NCI-H1930 (cell line): ENCODE measurements at places on chromosomes 7 and 10.

- DNase-seq = no peak
Measured at GRCh38 chr7:94295850-94296249, 98.8 kb upstream of the COL1A2 start.

GRCh38 chr7:158419238-158419785 is 168.3 kb downstream of the PTPRN2 start:
- no peak for DNase-seq

DNA sequence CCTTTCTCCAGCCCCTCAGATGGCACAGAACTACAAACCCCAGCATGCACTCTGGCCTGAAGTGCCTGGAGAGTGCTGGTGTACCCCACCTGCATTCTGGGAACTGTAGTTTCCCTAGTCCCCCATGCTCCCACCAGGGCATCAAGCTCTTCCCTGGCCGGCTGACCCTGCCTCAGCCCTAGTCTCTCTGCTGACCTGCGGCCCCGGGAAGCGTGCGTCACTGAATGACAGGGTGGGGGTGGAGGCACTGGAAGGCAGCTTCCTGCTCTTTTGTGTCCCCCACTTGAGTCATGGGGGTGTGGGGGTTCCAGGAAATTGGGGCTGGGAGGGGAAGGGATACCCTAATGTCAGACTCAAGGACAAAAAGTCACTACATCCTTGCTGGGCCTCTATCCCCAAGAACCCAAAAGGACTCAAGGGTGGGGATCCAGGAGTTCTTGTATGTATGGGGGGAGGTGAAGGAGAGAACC is 2.1 kb downstream of the NOS3 start:
- DNase-seq = peak; percentile 60

DNA sequence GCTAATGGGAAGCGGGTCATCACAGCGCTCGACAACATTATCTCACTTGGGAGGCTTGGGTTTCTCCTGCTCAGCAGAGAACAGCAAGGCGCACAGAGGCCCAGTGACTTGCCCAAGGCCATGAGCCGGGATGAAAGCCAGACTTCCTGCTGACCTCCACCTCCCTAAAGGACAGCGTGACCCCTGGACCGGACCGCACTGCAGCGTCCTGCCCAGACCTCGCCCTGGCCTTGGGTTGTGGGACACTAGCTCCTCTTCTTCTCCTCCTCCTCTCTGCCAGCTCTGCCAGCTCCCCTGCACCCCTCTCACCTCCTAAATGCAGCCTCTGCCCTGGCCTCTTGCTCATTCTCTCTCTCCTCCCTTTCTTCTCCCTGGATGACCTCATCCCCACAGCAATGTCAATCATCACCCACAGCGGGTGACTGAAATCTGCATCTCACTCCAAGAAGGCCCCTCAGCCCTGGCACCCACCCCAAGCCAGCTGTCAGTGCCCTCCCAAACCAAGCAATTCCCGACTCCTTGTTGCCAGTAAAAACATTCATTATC is 19.4 kb downstream of the SPOCK2 start:
- no peak for DNase-seq

DNA sequence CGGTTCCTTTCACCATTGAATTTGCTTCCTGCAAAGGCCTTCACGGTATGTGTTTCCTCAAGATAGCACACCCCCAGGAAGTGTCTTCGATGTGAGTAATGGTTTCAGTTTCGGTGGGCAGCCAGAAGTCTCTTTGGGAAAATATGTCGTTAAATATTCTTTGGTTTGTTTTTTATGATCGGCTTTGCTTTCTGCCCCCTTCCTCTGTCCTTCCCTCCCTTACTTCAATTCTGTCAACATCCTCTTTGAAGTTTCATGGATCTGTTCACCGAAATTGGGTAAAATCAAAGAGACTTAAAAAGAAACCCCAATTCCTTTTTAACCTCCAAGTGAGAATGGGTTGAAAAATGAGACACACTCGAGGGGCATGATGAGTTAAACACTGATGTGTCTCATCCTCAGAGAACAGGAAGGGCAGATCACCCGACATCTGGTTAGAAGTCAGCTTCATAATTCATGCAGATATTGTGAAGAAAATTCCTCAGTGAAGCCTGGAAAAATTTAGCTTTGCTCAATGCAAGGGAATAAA is 170.8 kb upstream of the HABP2 start:
- no peak for DNase-seq

DNA sequence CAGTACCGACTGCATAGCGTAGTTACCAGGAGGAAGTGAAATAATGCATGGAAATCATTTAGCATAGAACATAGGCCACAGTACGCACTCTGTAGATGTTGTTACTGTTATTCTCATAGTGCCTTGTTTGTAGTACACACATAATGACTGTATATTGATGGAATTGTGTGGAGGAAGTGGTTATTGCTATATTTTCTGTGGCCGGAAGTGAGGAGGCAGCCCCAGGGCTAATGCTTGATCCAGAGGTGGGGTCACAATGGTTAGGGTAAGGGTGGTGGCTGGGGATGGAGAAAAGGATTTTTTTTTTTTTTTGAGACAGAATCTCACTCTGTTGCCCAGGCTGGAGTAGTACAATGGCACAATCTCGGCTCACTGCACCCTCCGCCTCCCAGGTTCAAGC is 4.5 kb upstream of the MGAM start:
- no peak for DNase-seq

GRCh38 chr10:126199221-126199998 is 188.9 kb downstream of the ADAM12 start:
- DNase-seq = no peak

GRCh38 chr7:72275382-72276070 is 136.6 kb downstream of the CALN1 start:
- DNase-seq = no peak

DNA sequence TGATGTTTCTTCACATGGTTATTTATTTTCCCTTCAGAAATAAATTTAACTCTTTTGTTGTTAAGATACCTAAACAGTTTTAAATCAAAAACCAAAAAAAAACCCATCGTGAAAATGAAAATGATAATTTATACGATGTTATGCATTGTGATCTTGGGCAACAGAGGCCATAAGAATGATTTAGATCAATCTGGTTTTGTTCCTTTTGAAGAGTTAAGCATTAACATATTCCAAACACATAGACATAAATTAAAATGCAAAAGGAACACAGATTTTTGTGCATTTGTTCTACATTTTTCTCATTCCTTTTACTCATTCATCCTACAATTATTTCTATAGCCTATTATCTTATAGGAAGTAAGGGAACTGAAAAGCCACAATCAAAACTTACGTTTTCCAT is 226.1 kb upstream of the SEMA3D start:
- no peak for DNase-seq

GRCh38 chr7:95330961-95331337 is 6.6 kb upstream of the PON1 start:
- DNase-seq = no peak
